ENCODE measurements at places on chromosomes 3 and 15. TPM values are rescaled to one million over a fixed set of nuclear protein-coding genes. Genes with fewer than 3 reads are reported as not detected.

Gene AMIGO3
- under 0.01 TPM for total RNA-seq

Gene CHST14
- total RNA-seq: 6.7 TPM

Gene TNIK
- total RNA-seq: 9.7 TPM

Gene CEMIP
- 0.22 TPM for total RNA-seq

Gene SPTBN5
- total RNA-seq: 2.6 TPM

DNA sequence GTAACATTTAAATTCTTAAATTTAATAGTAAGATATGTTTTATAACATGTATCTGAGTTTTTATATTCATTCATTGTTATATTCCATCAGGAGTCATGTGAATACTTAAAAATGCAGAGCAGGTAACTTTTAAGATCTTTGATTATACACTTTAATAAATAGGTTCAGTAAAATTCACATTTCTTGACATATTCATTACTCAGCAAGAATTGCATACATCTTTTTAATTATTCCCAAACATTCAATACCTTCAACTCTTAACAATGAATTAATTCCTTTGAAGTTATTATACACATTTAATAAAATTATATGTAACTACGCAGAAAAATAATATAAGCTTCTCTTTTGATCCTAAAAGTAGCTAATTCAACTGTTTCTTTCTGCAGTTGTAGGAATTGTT is 105.4 kb downstream of the CNTN4 start:
- DNase-seq: no peak

DNA sequence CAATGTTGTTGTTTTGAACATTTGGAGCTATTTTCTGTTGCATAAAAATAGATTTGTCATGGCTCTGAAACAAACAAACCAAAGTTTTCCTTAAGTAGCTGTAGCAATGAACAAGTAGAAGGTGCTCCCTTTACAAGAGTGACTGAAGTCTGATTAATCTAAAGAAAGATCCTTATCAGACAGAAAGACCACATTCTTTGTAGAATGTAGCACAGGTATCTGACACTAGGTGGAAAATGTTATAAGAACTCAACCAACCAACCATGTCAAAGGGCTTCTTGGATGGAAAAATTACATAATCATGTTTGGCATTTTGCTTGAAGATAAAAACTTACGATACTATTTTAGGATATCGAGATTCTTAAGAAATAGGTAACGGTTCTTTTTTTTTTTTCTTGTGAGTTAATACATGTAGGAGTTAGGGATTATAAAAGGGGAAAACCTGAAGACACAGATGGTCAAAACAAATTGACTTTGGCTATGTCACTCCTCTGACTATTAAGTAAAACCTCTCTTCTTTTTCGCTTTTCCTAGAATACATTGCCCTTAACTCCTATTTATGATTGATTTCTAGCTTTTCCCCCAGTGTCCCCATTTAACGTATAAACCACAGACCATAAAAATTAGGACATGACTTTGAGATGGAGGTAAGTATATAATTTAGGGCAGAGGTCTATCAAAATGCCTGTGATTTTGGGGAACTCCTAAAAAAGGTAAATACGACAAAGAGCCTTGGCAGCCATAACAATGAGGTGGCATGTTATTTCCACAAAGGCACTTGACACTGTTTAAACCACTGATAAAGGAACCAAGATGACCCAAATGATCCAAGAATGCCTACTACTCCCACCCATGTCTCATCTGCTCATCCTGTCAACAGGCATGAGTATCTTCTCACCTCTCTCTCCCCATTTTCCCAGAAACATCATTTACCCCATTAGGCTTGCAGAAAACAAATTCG is 72.0 kb downstream of the CCR4 start:
- no peak for DNase-seq

All from lung microvascular endothelial cell (primary cell).